Activated CD8-positive, alpha-beta memory T cell treated with anti-CD3 and anti-CD28 coated beads, Interleukin-2, amount 50 U/mL, for 4 hours (primary cell): ENCODE measurements at places on chromosomes 7 and 10.

- DNase-seq: no peak
Measured at GRCh38 chr10:9825491-9826018, 1192.1 kb upstream of the CELF2 start.

- no peak for DNase-seq
Measured at GRCh38 chr7:50766849-50767207, 15.9 kb downstream of the GRB10 start.

- no peak for DNase-seq
Measured at GRCh38 chr10:44882166-44882720, 28.9 kb upstream of the TMEM72 start.

- no peak for DNase-seq
Measured at GRCh38 chr7:103574576-103574975, 128.6 kb upstream of the SLC26A5 start.

GRCh38 chr7:104767826-104768536 lies 246.0 kb upstream of the KMT2E start:
- no peak for DNase-seq

GRCh38 chr7:42522227-42522991 lies 285.4 kb upstream of the GLI3 start:
- DNase-seq: no peak

- DNase-seq: no peak
Measured at GRCh38 chr7:121369462-121369861, 26.6 kb downstream of the FAM3C start.

DNA sequence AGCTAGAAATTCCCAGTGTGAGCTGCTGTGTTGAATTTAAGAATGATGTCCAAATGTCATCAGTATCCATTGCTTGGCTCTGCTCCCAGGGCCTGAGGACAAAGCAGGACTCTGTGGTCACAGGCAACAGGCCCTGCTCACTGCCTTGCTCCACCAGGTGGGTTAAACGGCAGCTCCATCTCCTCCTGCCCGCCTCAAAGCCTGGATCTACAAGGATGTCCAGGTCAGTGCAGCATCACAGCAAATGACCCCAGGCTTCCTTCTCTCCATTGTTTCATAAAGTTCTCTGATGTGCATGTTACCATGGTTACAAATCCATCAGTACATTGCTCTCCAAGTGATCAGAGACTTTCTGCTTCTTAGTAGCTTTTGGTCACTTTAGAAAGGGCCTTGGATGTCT lies 322.0 kb upstream of the ZNF32 start:
- no peak for DNase-seq

GRCh38 chr7:73435471-73436009 lies 2.0 kb downstream of the FZD9 start:
- no peak for DNase-seq

DNA sequence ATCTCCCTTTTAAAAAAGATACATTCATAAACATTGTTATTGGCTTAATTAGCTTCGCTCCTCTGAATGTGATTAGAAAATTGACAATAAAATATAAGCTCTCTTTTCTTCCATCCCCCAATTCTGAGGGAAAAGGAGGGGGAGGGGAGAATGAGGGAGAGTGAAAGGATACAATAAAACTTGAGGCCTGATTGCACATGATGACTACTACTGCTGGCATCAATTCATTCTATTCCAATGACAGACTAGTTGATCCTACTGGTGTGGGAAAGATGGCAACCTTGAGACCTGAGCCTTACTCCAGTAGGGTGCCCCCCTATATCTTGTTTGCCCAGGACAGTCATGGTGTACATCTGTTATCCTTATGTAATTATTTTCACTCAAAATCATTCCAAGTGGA lies 4.5 kb upstream of the IQUB start:
- DNase-seq: no peak

DNA sequence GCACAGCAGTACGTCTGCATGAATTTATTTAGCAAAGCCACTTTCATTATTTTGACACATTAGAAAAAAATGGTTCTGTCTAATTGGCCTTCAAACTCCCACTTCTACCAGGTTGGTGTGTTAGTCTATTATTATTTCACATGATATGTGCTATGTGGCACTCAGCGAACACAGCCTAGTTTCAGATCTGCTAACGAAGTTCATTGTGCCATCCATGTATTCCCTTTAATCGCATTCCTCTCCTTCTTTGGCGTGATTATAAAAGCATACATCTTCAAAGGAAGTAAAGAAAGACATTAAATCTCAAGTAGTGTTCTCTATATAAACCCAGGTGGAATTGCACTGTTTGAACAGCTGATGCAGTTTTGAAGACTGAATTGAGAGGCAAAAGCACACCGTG lies 96.4 kb upstream of the CACNA2D1 start:
- no peak for DNase-seq

DNA sequence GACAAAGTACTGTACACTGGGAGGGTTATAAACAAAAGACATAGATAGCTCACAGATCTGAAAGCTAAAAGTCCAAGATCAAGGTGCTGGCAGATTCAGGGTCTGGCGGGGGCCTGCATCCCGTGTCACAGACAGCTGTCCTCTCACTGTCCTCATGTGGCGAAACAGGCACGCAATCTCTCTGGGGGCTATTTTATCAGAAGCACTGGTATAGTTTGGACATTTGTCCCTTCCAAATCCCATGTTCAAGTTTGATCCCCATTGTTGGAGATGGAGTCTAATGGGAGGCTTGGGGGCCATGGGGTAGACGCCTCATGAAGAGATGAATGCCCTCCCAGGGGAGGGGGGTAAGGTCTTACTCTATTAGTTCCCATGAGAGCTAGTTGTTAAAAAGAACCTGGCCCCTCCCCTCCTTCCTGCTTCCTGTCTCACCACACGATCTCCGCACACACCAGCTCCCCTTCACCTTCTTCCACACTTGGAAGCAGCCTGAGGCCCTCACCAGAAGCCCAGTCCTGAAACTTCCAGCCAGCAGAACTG lies 72.5 kb upstream of the UCN3 start:
- no peak for DNase-seq

DNA sequence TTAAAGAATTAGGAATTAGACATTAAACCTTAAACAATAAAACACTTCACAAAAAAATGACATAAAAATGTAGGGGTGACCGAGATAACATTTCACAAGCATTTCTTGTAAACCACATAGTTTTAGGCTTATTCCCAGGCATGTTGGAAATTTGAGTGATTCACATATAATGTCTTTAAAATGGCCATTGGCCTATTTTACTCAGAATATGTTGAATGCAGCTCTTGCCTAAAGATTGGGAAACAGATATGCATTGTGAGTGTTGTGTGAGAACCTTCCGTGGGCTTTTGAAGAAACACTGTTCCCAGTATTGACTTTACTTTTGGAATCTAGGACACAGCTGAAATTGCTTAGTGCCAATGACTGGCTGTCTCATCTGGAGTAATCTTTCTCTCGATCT lies 79.6 kb downstream of the ARL5B start:
- no peak for DNase-seq

DNA sequence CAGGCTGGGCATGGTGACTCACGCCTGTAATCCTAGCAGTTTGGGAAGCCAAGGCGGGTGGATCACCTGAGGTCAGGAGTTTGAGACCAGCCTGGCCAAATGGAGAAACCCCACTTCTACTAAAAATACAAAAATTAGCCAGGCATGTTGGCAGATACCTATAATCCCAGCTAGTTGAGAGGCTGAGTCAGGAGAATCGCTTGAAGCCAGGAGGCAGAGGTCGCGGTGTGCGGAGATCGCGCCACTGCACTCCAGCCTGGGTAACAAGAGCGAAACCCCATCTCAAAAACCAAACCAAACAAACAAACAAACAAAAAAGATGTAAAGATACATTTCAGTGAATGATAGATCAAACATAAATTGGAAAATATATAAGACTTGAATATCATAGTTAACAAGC lies 105.9 kb downstream of the PLPP4 start:
- DNase-seq: no peak
